ENCODE measurements at places on chromosomes 2 and 18.

GRCh38 chr18:21904856-21905255, 164.3 kb downstream of the MIB1 start:
- DNase-seq, result no peak

- DNase-seq, result no peak
These were observed 303.8 kb upstream of the KLHL14 start for GRCh38 chr18:33076601-33077000.

GRCh38 chr2:56476509-56477071, 292.8 kb downstream of the CCDC85A start:
- no peak for DNase-seq

GRCh38 chr2:237434866-237435311, 20.9 kb upstream of the COL6A3 start:
- DNase-seq, result peak; percentile 33

- DNase-seq, result no peak
These were observed 271.6 kb downstream of the EIPR1 start for GRCh38 chr2:3105814-3106569.

DNA sequence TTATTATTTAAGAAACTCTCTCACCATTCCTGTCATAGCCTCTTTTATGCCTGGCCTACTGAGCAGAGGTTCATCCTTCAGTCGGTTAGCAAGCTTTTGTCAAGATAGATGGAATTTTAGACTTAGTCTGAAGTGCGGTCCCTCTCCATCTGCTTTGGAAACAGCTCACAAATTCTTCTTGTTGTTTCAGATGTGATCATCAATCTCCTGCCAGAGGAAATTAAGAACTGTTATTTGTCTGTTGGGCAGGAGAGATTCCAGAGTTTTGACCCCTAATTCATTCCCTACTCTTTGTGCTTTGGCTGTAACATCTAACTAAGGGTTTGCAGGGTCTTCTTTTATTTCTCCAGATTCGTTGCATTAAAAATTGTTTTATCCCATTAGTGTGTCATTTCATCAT, 56.4 kb downstream of the LRRTM1 start:
- DNase-seq, result no peak

GRCh38 chr2:70702711-70703395, 65.1 kb downstream of the ADD2 start:
- DNase-seq, result no peak

GRCh38 chr18:65822826-65823225, 72.0 kb downstream of the CDH7 start:
- no peak for DNase-seq

DNA sequence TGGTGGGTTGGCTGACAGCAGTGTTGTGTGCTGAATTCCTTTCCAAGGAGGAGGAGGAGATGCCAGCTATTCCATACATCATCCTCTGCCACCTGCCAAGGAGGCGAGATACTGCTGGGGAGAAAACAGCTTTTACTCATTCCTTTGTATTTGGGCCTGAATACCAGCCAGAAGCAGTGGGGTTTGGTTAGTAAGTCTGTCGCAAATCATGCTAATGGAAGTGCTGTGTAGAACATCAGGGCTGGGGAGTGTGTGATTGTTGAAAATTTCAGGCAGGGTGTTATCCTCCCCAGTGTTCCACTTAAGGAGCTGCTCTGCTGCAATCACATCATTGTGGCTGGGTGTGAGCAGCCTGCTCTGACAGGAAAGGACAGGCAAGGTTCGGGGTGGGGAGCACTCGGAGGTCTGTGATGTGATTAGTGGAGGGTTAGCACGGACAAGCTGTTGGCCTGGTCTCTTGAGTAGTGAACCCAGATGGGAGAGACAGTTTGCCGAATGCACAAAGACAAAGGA, 128.2 kb upstream of the DLX2 start:
- no peak for DNase-seq

- no peak for DNase-seq
These were observed 82.6 kb downstream of the DGKD start for GRCh38 chr2:233436691-233437438.

Data from activated T-helper 1 cell treated with anti-CD3 and anti-CD28 coated beads, Interleukin-2, amount 50 U/mL, for 16 hours (primary cell).